ENCODE measurements at places on chromosomes 5 and 9.

DNA sequence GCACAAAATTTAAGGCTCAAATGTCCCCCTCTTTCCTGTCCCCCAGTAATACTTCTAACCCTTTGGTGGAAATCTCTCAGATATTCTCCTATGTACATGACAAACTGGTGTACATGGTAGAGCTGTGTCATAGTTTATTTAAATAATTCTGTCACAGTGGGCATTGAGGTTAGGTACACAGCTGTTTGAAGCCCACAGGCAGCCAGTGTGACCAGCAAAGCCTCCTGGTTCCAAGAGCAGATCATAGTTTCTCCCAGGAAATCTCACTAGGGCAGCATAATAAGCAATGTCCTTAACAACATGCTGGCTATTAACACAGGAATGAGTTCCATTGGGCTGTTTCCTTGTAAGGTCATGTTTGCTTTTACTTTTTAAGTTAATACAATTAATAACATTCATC is 63.9 kb downstream of the NDST1 start:
- DNase-seq = no peak

- DNase-seq = no peak
These were observed 68.6 kb downstream of the SH3PXD2B start for GRCh38 chr5:172385707-172386106.

- no peak for DNase-seq
These were observed 62.5 kb downstream of the GNAQ start for GRCh38 chr9:77969083-77969482.

- no peak for DNase-seq
These were observed 287.7 kb downstream of the FBXL7 start for GRCh38 chr5:15787681-15788080.

DNA sequence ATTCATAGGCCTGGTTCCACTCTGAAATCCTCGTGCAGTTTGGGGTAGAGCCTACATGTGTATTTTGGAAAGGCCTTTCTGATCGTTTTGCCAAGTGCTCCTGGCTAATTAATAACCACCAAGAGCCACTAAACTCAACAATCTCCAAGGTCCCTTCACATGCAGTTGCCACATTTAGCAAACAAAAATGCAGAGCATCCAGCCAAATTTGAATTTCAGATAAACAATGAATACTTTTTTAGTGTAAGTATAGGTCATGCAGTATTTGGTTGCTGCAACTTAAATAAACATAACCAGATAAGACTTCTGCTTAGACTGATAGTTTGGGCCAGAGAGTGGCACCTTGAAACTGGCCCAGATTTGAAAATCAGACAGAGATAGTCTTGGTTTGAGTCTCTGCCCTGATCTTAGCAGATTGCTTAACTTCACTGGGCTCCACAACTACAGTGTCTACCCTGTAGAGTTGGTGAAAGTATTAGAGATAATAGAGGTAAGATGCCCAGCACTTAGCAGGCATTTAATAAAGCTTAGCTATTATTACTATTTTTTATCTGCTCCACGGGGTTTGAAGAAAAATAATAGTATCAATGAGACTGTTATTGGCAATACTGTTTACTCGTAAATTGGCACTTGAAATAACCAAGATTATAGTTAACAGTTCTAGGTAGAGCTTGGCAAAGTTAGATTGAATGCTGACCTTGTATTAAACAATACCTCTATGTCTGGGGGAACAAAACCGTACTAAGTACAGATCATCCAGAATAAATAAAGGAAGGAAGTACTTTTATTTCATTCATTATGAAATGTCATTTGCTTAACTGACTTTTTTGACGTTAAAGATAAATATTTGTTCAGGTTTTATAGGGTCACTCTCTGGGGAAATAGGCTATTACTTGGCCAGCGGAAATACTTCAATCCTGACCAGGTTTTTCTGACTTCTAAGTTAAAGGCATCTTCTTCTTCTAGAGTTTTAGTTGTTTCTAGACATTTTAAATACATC is 274.8 kb downstream of the DOCK8 start:
- no peak for DNase-seq

GRCh38 chr5:34059977-34060376 is 17.0 kb upstream of the C1QTNF3 start:
- DNase-seq = no peak

- DNase-seq = no peak
These were observed 60.0 kb upstream of the IRX1 start for GRCh38 chr5:3535414-3536211.
